ENCODE measurements at places on chromosomes 1 and 21.
A peak's percentile ranks its signal among the peaks of the same experiment; 100 is the strongest.

GRCh38 chr1:207504438-207504837 is 8.5 kb downstream of the CR1 start:
- no peak for DNase-seq

GRCh38 chr1:61259379-61260148 is 177.2 kb downstream of the NFIA start:
- DNase-seq, result no peak

DNA sequence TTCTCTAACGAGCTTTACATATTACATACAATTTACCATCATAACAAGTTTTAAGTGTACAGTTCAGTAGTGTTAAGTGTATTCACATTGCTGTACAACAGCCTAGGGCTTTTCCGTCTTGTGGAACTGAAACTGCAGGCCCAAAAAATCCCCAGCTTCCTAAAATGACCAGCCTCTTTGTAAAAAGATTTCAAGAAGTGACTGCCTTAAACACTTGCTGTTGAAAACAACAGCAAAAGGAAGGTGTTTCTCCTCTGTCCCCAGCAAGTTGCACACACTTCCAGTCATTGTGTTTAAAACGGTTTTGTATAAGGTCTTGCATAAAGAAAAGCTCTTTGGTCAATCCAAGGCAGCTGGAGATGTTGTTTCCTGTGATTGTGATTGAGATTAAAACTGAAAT is 16.0 kb upstream of the GBP1 start:
- DNase-seq, result no peak

GRCh38 chr1:25642574-25643108 is 26.1 kb downstream of the MAN1C1 start:
- DNase-seq, result no peak

- DNase-seq, result peak; percentile 53
Measured at GRCh38 chr1:14787604-14788003, 189.1 kb downstream of the KAZN start.

- no peak for DNase-seq
Measured at GRCh38 chr21:35533893-35534292, 484.8 kb upstream of the RUNX1 start.

DNA sequence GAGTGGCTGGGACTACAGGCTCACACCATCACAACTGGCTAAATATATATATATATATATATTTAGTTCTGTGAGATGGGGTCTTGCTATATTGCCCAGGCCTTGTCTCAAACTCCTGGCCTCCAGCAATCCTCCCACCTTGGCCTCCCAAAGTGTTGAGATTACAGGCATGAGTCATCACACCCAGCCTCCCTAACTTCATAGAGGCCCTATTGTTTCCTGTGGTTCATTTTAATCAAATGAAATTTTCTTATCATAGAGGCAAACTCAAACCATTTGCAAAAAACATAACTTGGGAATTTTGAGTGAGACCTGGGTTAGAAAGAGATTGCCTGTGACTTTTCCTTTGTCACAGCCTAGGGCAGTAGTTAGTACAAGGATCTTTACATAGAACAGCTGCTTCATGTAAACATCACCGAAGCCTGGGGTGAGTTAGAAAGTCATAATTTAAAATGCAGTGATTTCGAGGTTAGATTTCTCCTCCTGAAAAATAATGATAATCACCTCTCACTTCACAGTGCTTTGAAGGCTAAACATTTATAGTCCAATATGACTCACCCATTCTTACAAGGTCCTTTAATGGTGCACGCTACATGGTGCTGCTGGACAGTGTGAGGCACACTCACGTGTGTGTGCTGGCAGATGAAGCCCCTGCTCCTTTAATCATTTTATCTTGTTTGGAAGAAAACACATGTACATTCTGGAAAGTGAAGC is 188.9 kb downstream of the RHOU start:
- DNase-seq, result no peak

DNA sequence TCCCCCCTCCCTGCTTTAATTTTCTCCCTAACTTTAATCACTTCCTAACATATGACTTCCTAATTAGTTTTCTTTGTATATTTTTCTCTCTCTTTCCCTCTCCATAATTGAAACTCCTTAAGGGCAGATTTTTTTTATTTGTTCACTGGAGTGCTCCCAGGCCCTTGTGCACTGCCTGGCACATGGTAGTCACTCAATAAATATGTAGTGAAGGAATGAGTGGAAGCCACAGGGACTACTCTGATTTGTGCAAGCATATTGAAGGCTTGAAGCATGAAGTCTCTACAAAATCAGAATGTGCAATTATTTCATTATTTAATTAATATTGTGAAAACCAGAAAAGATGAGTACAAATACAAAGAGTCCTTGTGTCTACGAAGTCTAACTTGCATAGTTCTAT is 41.5 kb downstream of the SNX7 start:
- no peak for DNase-seq

GRCh38 chr21:43785134-43785533 is 4.2 kb upstream of the RRP1 start:
- no peak for DNase-seq

DNA sequence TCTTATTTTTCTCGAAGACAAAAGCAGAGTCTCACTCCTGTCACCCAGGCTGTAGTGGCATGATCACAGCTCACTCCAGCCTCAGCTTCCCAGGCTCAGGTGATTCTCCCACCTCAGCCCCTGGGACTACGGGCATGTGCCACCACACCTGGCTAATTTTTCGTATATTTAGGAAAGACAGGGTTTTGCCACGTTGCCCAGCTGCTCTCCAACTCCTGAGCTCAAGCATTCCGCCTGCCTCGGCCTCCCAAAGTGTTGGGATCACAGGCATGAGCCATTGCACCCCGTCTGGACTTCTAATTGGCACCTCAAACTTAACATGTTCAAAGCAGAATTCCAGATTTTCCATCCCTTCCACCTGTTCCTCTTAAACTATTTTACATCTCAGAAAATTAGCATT is 19.0 kb upstream of the LRRC8C start:
- DNase-seq, result no peak

- DNase-seq, result no peak
Measured at GRCh38 chr1:41827991-41828570, 90.6 kb downstream of the HIVEP3 start.

DNA sequence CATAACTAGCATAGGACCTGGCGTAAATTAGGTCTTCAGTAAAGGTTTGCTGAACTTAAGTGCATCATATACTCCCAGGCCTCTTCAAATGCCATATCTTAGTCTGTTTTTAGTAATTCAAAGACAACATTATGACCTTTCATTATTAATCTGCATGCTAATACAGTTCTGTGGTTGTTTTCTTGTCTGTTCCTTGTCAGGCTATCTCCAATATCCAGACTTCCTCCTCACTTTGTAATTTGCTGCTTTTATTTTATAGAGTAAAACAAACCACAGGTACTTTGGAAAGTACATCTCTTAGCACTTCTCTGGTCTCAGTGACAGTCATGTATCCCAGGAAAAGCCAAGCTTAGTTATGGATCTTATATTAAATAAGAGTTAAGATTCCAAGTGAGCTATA is 65.1 kb upstream of the BMP8A start:
- DNase-seq, result no peak

DNA sequence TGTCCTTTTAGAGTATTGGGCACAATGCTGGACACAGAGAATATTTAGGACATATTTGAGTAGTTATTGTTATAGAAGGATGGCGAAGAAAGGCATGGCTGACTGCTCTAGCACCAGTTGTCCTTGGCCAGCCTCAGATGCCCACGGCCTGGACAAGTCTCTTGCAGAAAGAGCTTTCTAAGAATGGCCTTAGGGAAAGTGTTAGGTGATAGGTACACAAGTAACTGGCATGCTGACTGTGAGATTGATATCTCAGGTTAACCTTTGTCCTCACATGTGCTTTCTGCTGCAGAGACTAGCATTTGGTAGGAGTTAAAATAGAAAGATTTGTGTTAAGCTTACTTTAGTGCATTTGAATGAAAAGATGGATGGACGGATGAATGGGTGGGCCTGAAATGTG is 10.1 kb downstream of the SFT2D2 start:
- no peak for DNase-seq
